IMR-90 (cell line): ENCODE measurements at places on chromosomes 16 and 17. TPM values are rescaled to one million over a fixed set of nuclear protein-coding genes. Genes with fewer than 3 reads are reported as not detected.
A peak's percentile ranks its signal among the peaks of the same experiment; 100 is the strongest.

Gene HEATR9
- not detected in 2 replicates for total RNA-seq

DNA sequence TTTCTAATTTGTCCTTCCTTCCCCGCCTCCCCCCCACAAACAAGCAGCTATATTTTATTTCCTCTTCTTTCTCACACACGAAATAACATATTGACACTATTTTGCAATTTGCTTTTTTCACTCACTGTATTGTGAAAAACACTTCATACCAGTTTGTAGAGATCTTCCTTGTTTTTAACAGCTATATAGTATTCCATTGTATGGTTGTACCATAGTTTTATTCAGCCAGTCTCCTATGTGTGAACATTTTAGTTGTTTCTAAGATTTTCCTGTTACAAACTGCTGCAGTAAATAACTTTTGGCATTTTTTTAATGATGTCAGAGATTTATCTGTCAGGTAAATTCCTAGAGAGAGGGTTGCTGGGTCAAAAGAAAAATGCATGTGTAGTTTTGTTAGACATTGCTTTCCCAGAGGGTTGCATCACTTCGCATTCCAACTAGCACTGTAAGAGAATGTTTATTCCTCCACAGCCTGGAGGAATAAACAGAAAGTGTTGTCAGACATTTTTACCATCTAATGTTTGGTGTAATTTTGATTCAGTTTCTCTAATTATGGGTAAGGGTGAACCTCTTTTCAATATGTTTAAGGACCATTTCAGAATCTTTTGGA lies 101.2 kb downstream of the MRTFB start:
- H3K27me3 ChIP-seq = no peaks in the 10 kb centered on the region
- H3K4me1 ChIP-seq = no peaks in the 10 kb centered on the region; the same call in 1 of the 2 replicates
- no peaks in the 10 kb centered on the region for H3K36me3 ChIP-seq
- no peak overlapping the region for H3K27ac ChIP-seq
- DNase-seq = peak; percentile 84

- peak overlapping the region; percentile 57 for H3K4me3 ChIP-seq
- H3K36me3 ChIP-seq = no peaks in the 10 kb centered on the region
- H3K27ac ChIP-seq = peak overlapping the region; percentile 77
- peaks cover 4% of the 10 kb centered on the region; the same call in 1 of the 2 replicates for H3K4me1 ChIP-seq
- no peaks in the 10 kb centered on the region for H3K27me3 ChIP-seq
Observed at GRCh38 chr16:22191532-22192260, 14.4 kb upstream of the EEF2K start.

GRCh38 chr17:7423679-7424078 lies 1.7 kb upstream of the SPEM2 start:
- peaks cover under 1% of the 10 kb centered on the region; the same call in 1 of the 2 replicates for H3K36me3 ChIP-seq
- 0 out of 2 replicates have a peak, but pooled peaks cover 2% of the 10 kb centered on the region for H3K27me3 ChIP-seq
- H3K27ac ChIP-seq = no peak overlapping the region
- no peak overlapping the region for H3K4me3 ChIP-seq
- H3K4me1 ChIP-seq = no peaks in the 10 kb centered on the region

Gene NUFIP2
- total RNA-seq = 25.6 and 38.9 TPM in 2 replicates

DNA sequence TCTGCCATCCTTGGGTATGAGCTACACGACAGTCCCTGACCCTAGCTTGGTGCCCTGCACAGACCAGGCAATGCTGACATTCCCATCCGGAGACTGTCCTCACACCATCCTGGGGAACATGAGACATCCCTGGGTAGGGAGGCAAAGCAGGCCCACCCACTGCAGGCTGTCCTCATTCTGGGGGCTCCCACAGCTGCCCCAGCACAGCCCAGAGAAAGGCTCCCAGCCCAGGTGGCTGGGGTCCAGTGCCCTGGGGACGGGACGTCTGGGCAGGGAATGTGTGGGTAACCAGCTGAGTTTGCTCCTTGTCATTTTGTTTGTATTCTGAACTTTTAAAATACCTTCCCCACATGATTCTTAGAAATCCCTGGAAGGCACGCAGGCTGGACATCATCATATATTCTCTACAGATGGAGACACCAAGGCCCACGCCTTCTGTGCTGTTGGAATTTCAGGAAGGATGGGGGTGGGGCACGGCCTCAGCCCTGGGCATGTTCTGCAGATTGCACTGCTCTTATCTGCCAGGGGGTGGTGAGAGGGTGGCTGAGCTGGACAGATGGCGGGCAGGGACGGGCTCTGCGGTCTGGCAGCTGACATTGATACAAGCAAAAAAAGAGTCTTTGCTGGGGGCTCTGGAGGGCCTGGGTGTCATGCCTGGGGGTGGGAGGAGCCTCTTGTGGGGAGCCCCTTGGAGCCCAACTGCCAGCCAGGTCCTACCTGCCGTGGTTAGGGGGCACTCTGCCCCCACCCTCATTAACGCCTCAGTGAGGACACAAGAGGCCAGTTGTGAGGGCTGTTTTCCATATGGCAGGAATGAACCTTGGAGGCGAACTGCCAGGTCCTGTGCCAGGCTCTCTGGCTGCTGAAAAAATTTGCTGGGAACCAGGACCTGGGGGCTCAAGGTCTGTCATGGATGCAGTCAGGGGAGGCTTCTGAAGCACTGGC lies 28.4 kb downstream of the LRRC75A start:
- H3K27me3 ChIP-seq = no peaks in the 10 kb centered on the region
- H3K27ac ChIP-seq = peak overlapping the region; percentile 52; the same call in 1 of the 2 replicates
- H3K36me3 ChIP-seq = no peaks in the 10 kb centered on the region; the same call in 1 of the 2 replicates
- H3K4me3 ChIP-seq = no peak overlapping the region

Gene PPL
- 0.28 and 0.36 TPM in 2 replicates for total RNA-seq

GRCh38 chr16:80231888-80232287 lies 308.9 kb upstream of the DYNLRB2 start:
- H3K27ac ChIP-seq = peak overlapping the region; percentile 53; the same call in 1 of the 2 replicates
- peak; percentile 94 for DNase-seq
- H3K4me1 ChIP-seq = peaks cover 14% of the 10 kb centered on the region
- no peak overlapping the region for H3K4me3 ChIP-seq
- H3K27me3 ChIP-seq = no peaks in the 10 kb centered on the region
- H3K36me3 ChIP-seq = no peaks in the 10 kb centered on the region

GRCh38 chr17:43468691-43469139 lies 15.1 kb upstream of the DHX8 start:
- no peaks in the 10 kb centered on the region for H3K27me3 ChIP-seq
- peak; percentile 70 for DNase-seq
- no peak overlapping the region for H3K4me3 ChIP-seq
- peaks cover 11% of the 10 kb centered on the region for H3K4me1 ChIP-seq

- peak; percentile 46 for DNase-seq
- H3K4me3 ChIP-seq = no peak overlapping the region
- no peaks in the 10 kb centered on the region for H3K36me3 ChIP-seq
- H3K4me1 ChIP-seq = no peaks in the 10 kb centered on the region
- no peak overlapping the region for H3K27ac ChIP-seq
- no peaks in the 10 kb centered on the region for H3K27me3 ChIP-seq
Observed at GRCh38 chr16:75789237-75789636, 62.9 kb upstream of the CPHXL start.

Gene ZG16
- total RNA-seq = not detected in 2 replicates

Gene TBC1D3C
- not detected in 2 replicates for total RNA-seq

DNA sequence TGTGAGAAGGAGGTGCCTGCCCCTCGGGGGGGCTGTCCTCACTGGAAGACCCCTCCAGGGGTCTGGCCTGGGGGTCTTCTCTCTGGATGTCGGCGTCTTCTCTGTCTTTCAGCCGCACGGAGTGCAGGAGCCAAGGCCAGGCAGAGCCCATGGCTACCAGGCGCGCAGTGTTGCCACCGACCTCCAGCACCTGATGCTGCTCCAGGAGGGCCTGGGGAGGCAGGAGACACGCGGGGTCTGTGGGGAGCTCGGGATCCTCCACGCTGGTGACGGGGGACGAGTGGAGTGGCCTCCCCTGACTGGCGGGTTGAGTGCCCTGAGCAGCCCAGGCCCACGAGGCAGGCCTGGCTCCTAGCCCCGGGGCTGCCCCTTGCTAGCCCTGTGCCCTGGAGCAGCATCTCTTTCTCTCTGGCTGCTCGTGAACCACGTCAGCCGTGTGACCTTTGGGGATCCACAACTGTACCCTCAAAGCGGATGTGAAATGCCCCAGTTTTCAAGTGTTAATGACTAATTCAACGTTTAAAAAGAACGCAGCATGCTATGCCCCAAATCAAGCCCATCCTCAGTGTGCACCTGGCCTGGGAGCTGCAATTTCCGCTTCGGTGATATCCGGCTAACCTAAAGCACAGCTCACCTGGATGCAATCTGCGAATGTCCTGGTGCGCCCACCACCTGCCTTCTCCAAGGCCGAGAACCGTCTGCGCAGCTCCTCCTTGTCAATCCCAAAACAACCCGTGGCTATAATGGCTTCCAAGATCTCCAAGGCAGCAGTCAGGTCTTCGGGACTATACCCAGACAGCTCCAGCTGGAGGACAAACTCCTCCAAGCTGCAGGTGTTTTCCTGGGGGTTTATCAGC lies 62.9 kb downstream of the IL21R start:
- H3K4me3 ChIP-seq = no peak overlapping the region
- no peak for DNase-seq
- peaks cover 4% of the 10 kb centered on the region for H3K4me1 ChIP-seq
- peaks cover 85% of the 10 kb centered on the region for H3K36me3 ChIP-seq

- H3K4me3 ChIP-seq = peak overlapping the region; percentile 71
- no peaks in the 10 kb centered on the region for H3K36me3 ChIP-seq
- H3K27ac ChIP-seq = peak overlapping the region; percentile 64
- peaks cover 11% of the 10 kb centered on the region; the same call in 1 of the 2 replicates for H3K27me3 ChIP-seq
- peaks cover 5% of the 10 kb centered on the region for H3K4me1 ChIP-seq
Observed at GRCh38 chr17:1629504-1630310, 1.1 kb upstream of the SLC43A2 start.

- no peaks in the 10 kb centered on the region for H3K36me3 ChIP-seq
- DNase-seq = no peak
- no peaks in the 10 kb centered on the region for H3K4me1 ChIP-seq
- no peak overlapping the region for H3K27ac ChIP-seq
- H3K27me3 ChIP-seq = no peaks in the 10 kb centered on the region
- no peak overlapping the region for H3K4me3 ChIP-seq
Observed at GRCh38 chr16:23975293-23975692, 139.5 kb downstream of the PRKCB start.

DNA sequence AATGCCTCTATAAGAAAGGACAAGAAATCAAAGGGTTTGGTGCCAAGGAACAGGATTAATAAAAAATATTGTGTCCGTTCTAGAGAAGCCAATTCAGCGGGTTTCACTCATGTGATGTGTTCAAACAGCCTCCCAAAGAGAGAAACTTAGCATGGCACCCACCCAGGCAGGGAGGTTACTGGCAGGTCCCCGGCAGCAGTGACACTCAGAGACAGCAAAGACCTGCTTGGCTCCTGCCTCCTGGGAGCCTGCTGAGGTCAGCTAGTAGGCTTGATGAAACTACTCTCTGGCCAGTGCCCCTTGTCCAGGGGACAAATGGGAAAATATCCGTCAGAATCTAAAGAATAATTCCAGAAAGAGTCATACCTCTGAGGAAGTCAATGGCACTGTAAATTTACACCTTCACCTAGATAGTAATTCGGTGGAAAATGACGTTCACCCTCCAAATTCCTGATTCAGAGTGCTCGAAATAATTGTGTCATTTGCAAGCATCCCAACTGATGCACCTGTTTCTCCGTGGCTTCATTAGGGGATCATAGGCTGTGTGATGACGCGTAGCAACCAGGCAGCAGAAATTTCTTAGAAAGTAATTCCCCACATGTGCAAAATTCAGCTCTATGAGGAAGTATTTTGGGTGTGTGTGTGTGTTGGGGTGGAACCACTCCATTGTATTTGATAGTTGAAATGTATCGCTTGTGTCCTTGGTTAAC lies 481.5 kb upstream of the ZFHX3 start:
- DNase-seq = no peak
- H3K36me3 ChIP-seq = no peaks in the 10 kb centered on the region
- no peaks in the 10 kb centered on the region for H3K4me1 ChIP-seq
- H3K27ac ChIP-seq = no peak overlapping the region

Gene VAT1
- total RNA-seq = 81.1 and 101 TPM in 2 replicates

Gene SCN4A
- not detected in 2 replicates for total RNA-seq

DNA sequence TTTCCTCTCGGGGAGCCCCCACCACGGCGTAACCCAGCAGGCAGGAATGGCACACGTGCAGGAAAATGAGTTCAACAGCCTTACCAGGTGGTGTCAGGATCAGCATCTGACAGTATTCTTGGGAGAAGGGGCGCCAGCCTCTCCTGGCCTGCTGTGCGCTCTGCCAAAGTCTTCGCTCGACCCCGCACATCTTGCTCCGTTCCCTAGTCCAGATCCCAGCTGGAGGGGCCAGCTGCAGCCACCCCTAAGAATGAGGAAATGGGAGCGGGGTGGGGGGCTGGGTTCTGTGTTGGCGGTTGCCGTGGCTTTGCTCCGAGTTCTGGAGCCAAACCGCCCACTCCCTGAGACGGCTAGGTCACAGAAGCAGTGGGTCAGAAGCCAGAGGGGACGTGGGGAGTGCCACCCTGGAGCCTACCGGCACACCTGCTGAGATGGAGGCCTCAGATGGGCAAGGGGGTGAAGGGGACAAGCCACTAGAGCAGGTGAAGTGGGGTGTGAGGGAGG lies at the start of gene CHCT1:
Gene CHCT1 (plus strand): TSS at position 328 of the 504 bp plus-strand sequence. CDS start 104 bp downstream, at position 432.
- no peaks in the 10 kb centered on the region; the same call in 1 of the 2 replicates for H3K4me1 ChIP-seq
- no peaks in the 10 kb centered on the region; the same call in 1 of the 2 replicates for H3K27me3 ChIP-seq
- DNase-seq = no peak
- no peak within 1 kb of the TSS; the same call in 1 of the 2 replicates for H3K27ac ChIP-seq
- H3K36me3 ChIP-seq = no peaks in the 10 kb centered on the region
- peak within 1 kb of the TSS; percentile 48 for H3K4me3 ChIP-seq

Gene KRT25
- total RNA-seq = not detected in 2 replicates

DNA sequence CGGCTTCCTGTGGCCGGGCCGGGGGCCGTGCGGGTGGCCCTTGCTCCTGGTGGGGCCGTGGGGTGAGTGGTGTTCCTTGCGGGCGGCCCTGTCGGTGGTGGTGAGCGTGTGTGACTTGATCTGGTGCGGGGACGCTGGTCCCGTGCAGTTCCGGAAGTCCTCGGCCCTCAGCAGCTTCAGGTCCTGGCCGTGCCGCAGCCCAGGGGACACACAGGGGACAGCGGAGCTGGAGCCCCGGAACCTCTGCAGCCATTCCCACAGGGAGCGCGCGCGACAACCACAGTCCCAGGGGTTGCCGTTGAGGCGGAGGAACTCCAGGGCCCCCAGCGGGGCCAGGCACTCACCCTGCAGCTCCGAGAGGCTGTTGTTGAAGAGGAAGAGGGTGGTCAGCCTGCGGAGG lies 88.4 kb downstream of the RTN4RL1 start:
- peaks cover 2% of the 10 kb centered on the region; the same call in 1 of the 2 replicates for H3K4me1 ChIP-seq
- no peaks in the 10 kb centered on the region for H3K36me3 ChIP-seq
- no peak overlapping the region for H3K27ac ChIP-seq

Gene ACAP1
- total RNA-seq = under 0.01 and 0.83 TPM in 2 replicates

DNA sequence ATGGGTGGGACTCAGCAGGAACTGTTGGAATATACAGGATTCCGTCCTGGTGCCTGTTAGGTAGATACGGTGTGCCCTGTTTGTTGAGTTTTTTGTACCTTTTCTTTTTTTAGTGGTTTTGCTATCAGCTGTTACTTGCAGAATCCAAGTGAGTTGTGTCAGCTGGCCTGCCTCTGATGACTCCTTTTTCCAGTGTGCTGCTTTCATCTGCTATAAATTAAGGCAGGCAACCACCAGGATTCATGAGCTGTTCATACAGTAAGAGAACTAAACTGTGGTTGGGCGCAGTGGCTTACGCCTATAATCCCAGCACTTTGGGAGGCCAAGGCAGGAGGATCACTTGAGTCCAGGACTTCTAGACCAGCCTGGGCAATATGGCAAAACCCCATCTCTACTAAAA lies 79.9 kb downstream of the WNT3 start:
- no peaks in the 10 kb centered on the region for H3K36me3 ChIP-seq
- no peak overlapping the region for H3K4me3 ChIP-seq
- peaks cover 9% of the 10 kb centered on the region for H3K4me1 ChIP-seq
- peak; percentile 42 for DNase-seq
- no peaks in the 10 kb centered on the region for H3K27me3 ChIP-seq

Gene KRT16
- total RNA-seq = not detected in 2 replicates

Gene RBL2
- total RNA-seq = 19.7 and 24.2 TPM in 2 replicates
